ENCODE measurements at places on chromosomes 7 and 10.

DNA sequence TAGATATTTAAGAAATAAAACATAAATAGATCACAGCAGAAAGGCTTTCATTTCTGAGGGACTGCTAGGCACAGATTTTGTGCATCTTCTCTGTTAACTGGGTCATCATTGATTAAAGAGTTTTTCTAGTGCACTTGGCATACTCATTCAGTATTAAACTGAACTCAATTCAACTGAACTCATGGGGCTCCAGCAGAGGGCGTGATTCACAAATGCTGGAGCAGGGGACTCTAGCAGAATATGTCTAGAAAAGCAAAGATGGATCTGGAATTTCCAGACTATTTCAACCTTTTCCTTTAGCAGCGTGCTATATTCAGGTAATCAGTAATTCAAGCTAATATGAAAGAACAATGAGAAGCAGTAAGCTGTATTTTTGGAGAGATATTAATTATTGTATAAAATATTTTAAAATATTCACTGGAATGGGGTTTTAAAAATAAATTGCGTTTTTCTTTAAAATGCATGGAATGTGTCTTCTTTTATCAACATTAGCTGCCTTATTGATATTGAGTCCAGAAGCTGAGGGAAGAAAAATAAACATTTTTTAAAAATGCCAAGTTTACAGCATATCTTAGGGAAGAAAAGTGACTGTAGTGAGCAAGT is 296.8 kb upstream of the CACNA2D1 start:
- no peak for DNase-seq

DNA sequence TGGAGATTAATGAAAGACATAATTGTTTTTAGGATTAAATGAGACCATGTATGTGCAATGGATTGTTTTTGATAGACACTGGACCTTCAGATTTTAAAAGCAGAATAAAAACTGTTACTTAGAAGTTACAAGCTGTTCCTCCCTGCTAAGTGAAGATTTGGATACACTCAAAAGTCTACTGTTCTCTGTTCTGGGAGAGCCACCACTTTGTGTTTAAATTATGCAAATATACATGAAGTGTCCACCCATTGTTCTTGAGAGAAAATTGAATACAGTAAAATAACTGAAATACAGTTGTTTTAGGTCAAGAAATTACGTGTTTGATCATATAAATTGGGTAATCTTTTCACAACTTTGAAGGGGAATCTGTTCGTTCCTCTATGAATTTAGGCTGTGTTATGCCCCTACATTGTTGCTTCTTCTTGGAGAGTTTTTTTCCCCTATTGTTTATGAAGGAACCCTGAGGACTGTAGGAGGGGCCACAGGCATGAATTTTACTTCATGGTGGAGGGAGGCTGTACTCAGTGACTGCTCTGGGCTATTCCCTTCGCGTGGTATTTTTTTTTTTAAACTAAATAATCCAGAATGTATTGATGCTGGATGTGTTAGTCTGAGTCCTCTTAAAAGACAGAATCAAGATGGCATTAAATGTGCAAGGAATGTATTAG is 18.6 kb upstream of the VCL start:
- no peak for DNase-seq

DNA sequence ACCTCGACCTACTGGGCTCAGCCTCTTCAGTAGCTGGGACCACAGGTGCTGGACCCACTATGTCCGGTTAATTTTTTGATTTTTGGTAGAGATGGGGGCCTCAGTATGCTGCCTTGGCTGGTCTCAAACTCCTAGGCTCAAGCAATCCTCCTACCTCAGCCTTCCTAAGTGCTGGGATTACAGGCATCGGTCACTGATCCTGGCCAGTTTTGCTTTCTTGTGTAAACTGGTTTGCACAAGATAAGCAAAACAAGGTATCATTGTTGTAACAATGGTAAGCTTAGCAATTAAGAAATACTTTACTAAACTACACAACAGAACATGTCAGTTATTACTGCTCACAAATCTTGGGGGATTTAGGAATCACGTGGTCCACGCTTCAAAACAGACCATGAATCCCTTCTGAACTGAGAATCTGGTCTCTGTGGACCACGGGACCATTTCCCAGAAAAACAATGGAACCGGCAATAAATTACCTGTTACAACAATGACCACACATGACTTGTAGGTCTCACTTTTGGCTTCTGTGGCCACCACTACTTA is 36.8 kb downstream of the RSU1 start:
- no peak for DNase-seq

GRCh38 chr10:61855771-61856170 is 45.7 kb upstream of the ARID5B start:
- no peak for DNase-seq

GRCh38 chr7:95874541-95875265 is 102.3 kb downstream of the DYNC1I1 start:
- DNase-seq = no peak

DNA sequence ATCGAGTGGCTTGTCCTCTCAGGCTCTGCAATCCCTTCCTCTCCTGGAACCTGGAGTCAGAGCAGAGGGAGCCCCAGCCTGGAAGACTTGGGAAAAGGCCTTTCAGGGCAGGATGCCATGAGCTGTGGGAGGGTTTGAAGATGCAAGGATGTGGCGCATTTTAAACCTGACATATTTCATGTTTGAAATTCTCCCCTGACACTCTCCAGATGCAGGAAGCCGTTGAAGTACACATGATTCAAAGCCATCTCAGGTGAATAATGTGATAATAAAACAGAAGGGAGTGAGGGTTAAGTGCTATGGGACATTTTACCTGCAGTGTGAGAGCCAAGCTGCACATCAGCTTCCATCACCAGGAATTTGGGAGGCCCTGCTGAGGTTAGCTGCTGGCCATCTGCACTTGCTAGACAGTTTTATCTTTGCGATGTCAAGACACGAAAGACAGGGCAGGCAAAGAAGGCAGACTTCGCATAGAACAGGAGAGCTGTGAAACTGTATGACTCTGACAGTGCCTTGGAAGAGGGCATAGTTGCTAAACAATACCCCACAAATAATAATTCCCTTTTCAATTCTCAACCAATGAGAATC is 159.1 kb upstream of the GDF10 start:
- no peak for DNase-seq

DNA sequence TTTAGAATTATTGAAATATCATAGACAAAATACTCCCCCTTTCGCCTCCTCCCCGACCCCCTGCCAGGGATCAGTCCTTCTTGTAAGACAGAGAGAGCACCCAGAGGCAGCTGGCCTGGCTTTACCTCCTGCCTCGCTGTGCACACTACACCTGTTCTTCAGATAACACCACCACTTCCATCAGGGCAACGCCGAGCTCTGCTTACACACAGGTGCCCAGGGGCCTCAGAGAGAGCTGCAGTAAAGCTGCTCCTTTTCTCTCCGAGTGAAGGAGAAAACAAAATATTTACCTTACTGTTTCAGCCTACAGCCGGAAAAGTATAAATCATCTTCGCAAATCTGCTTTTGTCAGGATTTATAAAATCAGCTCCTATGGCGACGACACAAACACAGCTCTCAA is 80.7 kb downstream of the HIPK2 start:
- no peak for DNase-seq

GRCh38 chr7:5532536-5533335 is 109.1 kb upstream of the TNRC18 start:
- no peak for DNase-seq

All from cerebellar nuclear complex (tissue), 1 donor.